ENCODE measurements at places on chromosomes 12 and 14.

DNA sequence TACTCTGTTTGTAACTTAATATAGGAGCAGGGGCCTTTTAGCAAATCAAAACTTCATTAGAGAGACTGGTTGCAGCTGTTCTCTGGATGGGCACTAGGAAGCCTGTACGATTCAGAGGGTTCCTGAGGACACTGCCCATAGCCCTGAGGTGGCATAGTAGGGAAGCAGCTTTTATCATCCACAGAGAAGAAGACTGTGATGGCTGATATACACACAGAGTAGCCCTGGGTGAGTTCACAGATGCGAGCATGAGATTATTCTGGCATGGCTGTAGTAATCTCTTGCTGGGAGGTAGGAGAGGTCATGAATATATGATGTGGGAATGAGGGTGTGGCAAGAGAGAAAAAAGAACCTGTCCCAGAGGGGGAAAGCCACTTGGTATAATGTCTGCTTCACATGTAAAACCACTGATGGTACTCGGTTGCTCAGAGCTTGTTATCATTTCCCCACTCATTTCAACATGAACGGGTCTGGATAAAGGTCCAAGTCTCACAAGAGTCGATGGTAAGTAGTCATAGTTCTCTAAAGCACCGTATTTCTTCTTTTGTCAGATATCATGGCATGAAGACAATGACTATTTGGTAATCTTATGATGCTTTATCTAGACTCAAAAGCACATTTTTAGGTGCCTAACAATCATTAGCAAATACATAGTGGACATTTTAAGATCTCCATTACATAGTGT lies 52.0 kb downstream of the PEBP1 start:
- no peak for DNase-seq

DNA sequence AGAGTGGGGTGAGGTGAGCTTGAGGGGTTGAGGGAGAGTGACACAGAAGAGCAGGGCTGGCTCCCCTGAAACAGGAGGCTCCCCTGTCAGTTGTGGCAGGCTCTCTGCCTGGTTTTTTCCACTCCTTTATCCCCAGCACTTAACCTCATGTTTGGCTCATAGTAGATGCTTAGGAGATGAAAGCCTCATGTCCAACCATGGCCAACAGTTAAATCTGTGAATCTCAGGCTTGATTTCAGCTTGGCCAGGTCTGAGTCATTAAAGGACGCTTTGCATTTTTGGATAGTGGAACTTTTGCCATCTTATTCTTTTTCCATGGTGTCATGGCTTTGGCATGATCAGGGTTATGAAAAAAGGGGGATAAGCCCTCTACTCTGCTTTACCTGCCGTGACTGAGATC lies 117.2 kb downstream of the CACNA1C start:
- DNase-seq: no peak

GRCh38 chr12:90816353-90817089 lies 138.5 kb downstream of the CCER1 start:
- no peak for DNase-seq

DNA sequence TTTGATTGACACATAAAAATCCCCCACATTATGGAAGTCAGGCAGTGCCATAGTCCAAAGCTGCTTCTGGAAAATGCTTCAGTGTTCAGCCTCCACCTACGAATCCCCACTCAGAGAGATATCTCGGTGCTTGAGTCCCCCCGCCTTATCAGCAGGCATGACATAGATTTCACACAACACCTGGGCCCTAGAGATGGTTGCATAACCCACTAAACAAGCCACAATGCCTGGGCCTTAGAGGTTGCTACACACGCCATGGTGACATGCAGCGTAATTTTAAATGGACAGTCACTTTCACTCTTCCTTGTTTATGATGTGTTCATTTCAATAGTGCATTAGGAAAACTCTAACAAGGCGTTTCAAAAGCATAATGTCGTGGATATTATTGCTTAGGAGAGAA lies 38.0 kb downstream of the CCDC60 start:
- DNase-seq: no peak

- no peak for DNase-seq
Observed at GRCh38 chr14:54094765-54095164, 138.1 kb upstream of the BMP4 start.

DNA sequence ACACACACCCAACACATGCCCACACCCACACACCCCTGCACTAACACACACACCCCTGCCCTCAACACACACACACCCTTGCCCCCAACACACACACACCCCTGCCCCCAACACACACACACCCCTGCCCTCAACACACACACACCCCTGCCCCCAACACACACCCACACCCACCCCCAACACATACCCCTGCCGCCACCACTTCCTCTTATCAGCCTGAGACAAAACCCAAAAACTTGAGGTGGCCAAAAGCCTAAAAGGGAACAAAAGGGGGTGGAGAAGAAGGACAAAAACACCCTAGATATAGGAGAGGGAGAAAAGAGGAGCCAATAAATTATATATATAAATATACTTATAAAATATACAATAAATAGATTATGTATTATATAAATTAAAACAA lies 9.1 kb upstream of the DEGS2 start:
- DNase-seq: no peak

GRCh38 chr12:95600567-95600966 lies 49.3 kb upstream of the USP44 start:
- DNase-seq: no peak

DNA sequence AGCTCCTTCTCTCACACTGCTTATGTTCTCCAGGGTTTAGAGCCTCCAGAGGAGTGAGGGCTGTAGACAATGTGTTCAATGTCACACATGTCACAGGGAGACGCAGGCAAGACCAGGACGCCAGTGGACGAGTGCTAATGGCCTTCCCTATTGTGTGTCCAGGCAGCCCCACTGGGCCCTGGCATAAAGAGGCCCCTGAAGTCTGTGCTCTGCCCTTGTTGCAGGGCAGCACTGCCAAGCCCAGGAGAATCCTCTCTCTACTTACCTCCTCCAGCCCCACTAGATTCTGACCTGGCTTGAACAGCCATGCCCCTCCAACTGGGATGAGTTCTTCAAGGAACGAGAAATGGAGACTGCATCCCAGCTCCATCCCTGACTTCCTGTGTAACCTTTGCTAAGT lies 24.8 kb upstream of the TMEM106C start:
- no peak for DNase-seq

GRCh38 chr12:6742834-6743233 lies 10.1 kb downstream of the MLF2 start:
- no peak for DNase-seq

DNA sequence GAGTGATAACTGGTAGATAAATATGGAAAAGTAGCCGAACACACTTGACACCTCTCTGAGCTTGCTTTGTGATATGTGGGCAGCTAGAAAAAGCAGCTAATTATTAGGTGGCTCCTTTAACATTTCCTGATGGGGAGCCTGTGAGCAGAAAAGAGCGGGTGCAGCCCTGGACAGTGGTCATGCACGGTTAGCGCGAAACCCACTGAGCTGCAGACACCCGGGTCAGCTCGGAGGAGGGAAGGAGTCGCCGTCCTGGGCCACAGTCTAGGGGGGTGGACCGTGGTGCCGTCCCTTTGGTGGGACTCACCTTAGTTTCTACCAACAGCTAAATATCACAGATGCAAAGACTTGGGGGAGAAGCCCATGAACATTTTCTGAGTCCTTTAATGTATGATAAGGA lies 6.6 kb downstream of the COA8 start:
- no peak for DNase-seq

DNA sequence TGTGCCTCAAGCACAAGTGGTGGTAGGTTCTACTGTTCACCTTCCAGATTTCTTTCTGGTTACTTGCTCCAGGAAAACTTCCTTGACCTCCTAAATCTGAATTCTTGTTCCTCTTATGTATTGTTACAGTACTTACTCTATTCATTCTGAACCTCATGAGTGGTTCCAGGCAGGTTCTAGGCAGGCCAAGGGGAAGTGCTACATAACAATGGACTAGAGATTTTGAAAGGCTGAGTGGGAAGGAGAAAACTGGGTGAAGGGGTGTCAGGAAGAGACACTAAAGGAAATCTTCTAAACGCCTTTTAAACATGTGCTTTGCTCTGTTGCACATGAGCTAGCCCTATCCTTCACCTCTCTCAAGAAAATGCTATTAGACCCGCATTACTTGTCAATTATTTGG lies 1.6 kb downstream of the YARS2 start:
- DNase-seq: no peak

DNA sequence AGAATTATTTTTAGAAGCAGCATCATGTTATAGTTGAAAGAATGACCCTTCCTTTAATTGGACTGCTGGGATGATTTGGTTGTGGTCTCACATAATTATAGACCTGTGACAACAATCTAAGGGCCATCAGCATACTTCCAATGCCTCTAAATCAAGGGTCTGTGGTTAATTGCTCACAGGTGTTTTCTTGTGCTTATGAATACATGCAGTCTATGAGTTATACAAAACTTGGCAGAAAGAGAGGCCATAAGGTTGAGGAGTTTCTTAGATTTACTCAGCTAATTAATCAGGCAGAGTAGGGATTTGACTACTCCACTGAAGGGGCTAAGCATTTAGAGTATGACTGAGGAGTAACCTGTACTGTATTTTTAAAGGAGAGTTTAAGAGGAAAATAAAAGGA lies 37.0 kb upstream of the FRMD6 start:
- no peak for DNase-seq

DNA sequence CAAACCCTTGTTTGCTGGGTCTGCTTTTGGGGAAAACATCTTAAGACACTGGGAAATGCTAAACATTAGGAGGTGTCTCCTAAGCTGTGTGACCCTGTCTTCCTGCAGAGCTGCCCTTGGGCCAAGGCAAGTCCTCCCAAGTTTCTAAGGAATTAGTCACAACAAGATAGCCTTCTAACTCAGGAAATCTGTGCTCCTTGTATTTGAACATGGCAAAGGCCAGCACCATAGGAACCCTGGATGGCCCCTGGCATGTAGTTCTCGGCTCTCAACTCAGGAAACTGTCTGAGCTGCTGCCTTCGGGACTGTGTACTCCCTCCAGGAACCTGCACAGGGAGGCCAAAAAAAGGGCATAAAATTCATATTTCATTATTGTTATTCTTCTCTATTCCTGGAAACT lies 37.6 kb upstream of the LTBP2 start:
- DNase-seq: no peak

- no peak for DNase-seq
Observed at GRCh38 chr12:90211017-90211416, 502.4 kb upstream of the ATP2B1 start.

- DNase-seq: no peak
Observed at GRCh38 chr12:7915661-7916403, 20.2 kb downstream of the SLC2A3 start.

DNA sequence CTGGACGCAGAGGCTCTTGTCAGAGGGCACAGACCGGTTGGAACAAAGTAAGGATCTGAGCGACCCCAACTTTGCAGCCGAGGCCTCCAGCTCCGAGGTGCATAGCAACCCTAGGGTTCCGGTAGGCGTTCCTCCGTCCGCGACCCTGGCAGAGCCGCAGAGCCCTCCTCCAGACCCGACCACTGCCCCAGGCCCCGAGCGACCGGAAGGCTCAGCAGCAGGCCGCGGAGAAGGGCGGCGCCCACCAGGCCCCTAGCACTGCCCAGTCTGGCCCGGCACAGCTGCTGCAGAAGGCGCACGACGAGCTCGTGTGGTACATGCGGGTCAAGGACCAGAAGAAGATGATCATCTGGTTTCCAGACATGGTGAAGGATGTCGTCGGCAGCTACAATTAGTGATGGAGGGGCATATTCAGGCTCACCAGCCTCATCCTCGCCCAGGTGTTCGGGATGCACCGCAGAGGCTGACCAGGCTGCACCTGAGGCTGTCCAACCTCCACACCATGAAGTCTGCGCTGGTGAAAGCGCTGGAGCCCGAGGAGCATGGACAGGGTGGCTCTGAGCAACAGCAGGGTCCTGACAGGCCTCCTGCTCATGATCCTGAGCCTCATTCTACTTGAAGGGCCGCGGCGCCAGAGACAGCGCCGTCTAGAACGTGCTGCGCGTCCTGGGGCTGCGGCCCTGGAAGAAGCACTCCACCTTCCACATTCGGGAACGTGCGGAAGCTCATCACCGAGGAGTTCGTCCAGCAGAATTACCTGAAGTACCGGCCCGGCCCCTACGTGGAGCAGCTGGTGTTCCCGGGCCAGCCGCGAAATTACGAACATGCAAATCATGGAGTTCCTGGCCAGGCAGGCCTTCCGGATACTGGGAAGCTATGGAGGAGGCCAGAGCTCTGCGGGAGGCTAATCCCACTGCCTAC lies 24.5 kb downstream of the CAPS2 start:
- DNase-seq: no peak

GRCh38 chr12:75489613-75490210 lies 9.2 kb downstream of the GLIPR1 start:
- no peak for DNase-seq

DNA sequence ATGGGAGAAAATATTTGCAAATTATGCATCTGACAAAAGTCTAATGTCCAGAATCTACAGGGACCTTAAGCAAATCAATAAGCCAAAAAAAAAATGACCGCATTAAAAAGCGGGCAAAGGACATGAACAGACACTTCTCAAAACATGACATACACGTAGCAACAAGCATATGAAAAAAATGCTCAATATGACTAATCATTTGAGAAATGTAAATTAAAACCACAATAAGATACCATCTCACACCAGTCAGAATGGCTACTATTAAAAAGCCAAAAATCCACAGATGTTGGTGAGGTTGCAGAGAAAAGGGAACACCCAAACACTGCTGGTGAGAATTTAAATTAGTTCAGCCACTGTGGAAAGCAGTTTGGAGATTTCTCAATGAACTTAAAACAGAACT lies 16.1 kb downstream of the PAWR start:
- DNase-seq: no peak

- no peak for DNase-seq
Observed at GRCh38 chr14:101838476-101838875, 77.0 kb downstream of the PPP2R5C start.

GRCh38 chr12:109163167-109163566 lies 46.8 kb downstream of the ACACB start:
- no peak for DNase-seq

- DNase-seq: no peak
Observed at GRCh38 chr12:52942901-52943181, 6.1 kb upstream of the KRT18 start.

GRCh38 chr14:55721353-55721752 lies 141.3 kb downstream of the KTN1 start:
- DNase-seq: no peak

GRCh38 chr12:127767656-127768055 lies 499.3 kb upstream of the TMEM132C start:
- no peak for DNase-seq

- DNase-seq: no peak
Observed at GRCh38 chr14:21528381-21529348, 2.5 kb upstream of the SALL2 start.

Data from GOT3 (cell line).